Activated naive CD4-positive, alpha-beta T cell (primary cell): ENCODE measurements at places on chromosomes 5 and 9.

- no peak for DNase-seq
These were observed 69.8 kb downstream of the SLCO4C1 start for GRCh38 chr5:102226321-102226720.

GRCh38 chr5:127330116-127330515, 39.5 kb downstream of the MEGF10 start:
- no peak for DNase-seq

DNA sequence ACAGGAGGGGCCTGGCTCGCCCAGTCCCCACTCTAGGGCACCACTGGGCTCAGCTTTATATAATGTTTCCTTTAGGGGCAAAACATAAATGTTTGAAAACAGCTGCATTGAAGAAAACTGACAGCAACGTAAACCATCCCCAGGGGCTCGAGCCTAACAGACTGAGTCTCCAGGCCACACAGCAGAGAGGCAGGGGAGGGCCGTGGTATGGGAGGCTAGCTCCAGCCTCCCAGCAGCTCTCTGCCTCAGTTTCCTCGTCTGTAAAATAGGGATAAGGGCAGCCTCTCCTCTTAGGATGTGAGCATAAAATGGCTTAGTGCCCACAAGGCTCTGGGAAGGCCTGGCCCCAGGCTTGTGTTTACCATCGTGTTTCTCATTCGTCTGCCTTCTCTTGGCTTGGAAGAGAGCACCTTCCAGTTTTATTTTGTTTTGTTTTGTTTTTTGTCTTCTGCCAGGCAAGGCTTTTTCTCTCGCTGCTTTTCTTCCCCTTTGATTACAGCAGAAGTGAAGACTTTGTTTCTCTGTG, 2.7 kb downstream of the ANKRD33B start:
- DNase-seq: no peak

DNA sequence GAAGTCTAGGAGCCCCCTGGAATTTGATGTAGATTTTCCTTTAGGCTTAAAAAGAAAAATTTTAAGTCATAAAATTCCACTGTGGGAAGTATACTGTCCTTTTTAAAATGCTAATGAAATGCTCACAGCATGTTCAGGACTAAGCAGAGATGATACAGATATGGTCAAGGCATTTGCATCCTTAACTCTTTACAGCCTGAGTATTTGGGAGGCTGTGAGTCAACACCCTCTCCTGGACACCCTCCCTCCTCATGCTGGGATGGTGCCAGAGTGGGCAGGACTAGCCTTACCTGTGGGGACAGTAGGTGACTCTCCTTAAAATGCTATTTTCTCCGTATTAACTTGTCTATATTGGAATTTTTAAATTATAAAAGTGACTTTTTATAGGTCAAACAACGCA, 197.4 kb upstream of the ELL2 start:
- no peak for DNase-seq

DNA sequence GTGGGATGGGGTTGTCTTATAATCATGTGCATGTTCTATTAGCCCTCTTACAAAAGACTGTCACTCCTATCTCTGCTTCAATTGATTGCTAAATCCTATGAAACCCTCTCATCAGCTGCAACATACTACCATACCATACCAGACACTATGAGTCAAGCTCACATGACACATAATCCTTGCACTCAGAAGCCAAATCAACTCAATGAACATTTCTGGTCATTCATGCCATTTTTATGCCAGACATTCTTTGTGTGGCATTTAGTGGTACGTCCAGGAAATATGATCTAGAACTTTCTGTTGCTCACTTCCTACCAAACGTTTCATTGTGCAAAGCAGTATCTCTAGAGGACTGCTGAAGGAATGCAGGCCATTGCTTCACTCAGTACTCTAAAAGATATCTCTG, 159.2 kb upstream of the GNA14 start:
- no peak for DNase-seq

GRCh38 chr5:84253946-84254345, 130.7 kb downstream of the EDIL3 start:
- no peak for DNase-seq

DNA sequence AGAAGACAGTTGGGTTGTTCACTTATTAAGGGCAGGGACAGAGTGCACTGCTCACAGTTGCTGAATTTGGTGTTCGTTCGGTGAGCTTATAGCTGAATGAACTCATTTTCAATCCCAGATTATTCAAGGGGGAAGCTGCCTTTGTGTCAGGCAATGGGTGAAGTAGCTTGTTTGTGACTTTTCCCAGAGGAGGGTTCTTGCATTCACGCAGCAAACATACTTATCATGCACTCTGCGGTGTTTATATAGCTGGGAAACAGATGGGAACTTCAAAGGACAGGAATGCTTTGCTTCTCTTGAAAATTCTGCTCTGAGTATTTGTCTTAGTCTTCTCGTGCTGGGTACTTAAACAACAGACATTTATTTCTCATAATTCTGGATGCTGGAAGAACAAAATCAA, 64.7 kb upstream of the ABCA1 start:
- no peak for DNase-seq

- no peak for DNase-seq
These were observed 151.4 kb upstream of the RETREG1 start for GRCh38 chr5:16768184-16768583.

- DNase-seq: no peak
These were observed 324 bp downstream of the LPCAT1 start for GRCh38 chr5:1523480-1523792.

GRCh38 chr9:98652741-98653140, 56.0 kb downstream of the GABBR2 start:
- DNase-seq: no peak

DNA sequence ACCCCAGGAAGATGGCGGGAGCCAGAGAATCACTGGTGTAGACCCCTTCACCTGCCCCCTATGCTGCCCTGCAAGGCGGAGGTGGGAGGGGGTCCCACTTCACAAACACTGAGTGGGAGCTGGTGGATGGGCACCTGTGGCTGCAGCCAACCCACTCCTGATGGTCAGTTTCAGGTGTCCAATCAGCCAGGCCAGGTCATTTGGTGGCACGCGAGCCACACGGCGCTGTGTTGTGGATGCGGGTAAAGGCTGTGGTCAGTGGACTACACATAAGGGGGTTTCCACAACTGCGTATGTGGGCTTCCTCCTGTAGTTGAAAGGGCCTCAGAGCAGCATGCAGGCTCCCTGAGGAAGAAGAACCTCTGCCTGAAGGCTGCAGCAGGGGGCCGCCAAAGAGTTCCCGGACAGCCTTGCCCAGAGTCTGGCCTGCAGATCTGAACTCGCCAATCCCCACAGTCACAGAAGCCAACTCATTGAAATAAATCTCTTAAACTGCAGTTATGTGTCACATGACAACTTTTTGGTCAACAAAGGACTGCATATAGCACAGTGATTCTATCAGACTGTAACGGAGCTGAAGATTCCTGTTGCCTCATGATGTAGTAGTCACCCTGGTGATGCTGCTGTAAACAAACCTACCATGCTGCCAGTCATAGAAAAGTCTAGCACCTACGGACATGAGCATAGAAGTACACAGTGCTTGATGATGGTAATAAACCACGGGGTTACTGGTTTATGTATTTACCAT, 284.7 kb upstream of the IRX2 start:
- no peak for DNase-seq

- DNase-seq: no peak
These were observed 267.9 kb downstream of the COX7C start for GRCh38 chr5:86885489-86886230.

DNA sequence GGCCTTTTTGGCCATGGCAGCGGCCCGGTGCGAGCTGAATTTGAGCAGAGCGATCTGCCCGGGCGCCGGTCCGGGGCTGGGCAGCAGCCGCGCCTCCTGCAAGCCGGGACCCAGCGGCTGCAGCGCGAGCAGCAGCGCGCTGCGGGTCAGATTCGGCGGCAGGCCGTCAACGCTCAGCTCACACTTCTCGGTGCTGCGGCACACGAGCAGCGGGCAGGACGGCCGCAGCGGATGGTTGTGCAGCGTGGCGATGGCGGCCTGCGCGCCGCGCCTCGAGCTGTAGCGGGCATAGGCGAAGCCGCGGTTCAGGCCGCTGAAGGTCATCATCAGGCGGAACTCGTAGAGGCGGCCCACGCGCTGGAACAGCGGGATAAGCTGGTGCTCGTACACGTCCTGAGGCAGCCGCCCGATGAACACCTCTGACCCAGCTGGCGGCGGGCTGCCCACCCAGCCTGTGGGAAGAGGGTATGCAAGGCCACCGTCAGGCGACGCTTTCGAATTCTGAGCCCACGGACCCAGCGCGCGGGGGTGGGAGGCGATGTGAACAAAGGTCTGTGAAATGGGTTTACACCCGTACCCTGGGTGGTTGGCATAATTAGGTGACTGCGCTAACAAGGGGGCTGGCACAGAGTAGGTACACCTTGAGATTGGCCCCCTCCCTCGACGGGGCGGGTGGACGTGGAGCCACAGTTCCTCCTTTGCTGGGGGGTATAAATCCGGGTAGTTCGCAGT, 755 bp downstream of the DND1 start:
- no peak for DNase-seq

DNA sequence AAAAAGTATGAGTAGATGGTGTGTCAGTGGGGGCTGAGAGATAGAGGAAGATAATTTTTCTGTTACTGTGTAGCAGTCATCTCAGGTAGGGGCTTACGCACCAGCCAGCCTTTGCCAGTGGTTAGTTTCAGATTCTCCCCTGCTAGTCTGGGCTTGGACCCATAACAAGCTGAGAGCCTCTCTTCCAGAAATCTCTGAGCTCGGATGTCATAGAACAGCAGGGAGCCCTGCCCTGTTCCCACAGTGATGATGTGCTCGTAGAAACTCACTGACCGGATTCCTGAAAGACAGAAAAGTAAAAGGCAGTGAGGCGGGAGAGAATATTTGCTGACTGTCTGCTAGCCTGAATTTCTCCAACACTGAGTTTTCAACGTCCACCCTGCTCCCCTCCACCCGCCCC, 37.2 kb downstream of the DCAF12 start:
- no peak for DNase-seq

- no peak for DNase-seq
These were observed 207.6 kb upstream of the MSX2 start for GRCh38 chr5:174516741-174517140.

GRCh38 chr9:89969156-89969675, 364.4 kb downstream of the GADD45G start:
- DNase-seq: no peak

DNA sequence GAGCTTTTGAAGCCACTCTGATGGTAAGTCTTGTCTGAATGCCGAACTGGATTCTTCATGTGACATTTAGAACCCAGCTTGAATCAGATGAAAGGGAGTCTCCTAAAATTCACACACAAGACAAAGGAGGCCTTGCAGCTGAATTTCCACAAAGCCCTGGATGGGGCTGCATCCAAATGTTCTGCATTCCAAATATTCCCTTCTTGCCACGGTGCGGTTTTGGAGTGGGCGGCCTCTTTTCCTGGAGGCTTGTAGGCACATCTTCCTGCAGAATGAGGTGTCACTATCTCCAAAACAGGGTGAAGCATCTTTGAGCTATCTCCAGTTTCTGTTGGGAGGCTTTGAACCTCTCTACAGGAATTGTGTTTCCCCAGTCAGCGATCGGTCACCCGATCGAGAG, 342.7 kb downstream of the ARHGEF28 start:
- DNase-seq: no peak

DNA sequence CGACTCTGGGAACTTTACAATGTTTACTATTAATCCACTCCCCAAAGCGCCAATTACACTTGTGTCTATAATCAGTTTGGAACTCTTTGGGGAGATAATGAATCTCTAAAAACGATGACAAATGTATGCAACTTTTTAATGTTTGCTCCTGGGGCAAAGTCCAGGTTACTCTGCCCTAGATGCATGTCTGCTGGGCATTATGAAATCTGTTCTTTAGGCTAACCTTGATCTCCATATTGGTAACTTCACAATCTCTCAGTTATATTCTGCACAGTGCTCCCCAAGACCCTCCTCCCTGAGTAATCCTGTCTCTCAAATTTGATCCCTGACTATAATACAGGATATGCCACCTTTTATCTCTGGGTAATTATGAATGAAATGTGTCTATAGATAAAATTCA, 152.2 kb upstream of the TRPM3 start:
- no peak for DNase-seq

DNA sequence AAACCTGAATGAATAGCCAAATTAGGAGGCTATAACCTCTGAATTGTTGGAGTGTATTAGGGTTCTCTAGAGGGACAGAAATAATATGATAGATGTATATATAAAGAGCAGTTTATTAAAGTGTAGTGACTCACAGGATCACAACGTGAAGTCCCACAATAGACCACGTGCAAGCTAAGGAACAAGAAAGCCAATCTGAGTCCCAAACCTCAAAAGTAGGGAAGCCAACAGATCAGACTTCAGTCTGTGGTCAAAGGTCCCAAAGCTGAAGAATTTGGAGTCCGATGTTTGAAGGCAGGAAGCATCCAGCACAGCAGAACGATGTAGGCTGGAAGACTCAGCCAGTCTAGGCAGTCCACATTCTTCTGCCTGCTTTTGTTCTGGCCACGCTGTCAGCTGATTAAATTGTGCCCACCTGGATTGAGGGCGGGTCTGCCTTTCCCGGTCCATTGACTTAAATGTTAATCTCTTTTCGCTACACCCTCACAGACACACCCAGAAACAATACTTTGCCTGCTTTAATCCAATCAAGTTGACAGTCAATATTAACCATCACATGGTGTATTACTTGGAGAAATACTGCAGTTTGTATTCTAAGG, 550.6 kb downstream of the CDH10 start:
- DNase-seq: no peak

DNA sequence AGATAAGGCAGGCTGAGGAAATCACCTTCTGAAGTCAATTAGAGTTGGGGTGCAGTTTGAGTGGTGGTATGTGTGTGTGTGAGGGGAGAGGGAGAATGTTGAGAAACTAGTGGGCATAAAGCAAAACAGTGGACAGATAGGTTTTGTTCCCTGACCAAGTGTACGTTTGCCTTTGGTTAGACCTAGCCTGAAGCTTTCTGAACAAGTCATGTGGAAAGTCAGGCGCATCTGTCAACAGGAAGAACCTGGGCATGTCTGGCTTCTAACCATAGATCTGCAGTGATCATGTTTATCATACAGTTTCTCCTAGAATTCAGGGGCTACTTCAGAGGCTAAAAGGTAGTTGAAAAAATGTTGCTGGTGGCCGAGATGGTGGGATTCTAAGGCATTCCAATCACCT, 143.2 kb upstream of the PCA3 start:
- DNase-seq: no peak

GRCh38 chr9:85515021-85515420, 226.7 kb downstream of the AGTPBP1 start:
- no peak for DNase-seq

- no peak for DNase-seq
These were observed 60.4 kb upstream of the SMIM23 start for GRCh38 chr5:171725205-171725601.

GRCh38 chr9:29211580-29212396, 1638.5 kb upstream of the C9orf72 start:
- DNase-seq: no peak

GRCh38 chr9:81570083-81570482, 119.3 kb downstream of the TLE1 start:
- DNase-seq: no peak

DNA sequence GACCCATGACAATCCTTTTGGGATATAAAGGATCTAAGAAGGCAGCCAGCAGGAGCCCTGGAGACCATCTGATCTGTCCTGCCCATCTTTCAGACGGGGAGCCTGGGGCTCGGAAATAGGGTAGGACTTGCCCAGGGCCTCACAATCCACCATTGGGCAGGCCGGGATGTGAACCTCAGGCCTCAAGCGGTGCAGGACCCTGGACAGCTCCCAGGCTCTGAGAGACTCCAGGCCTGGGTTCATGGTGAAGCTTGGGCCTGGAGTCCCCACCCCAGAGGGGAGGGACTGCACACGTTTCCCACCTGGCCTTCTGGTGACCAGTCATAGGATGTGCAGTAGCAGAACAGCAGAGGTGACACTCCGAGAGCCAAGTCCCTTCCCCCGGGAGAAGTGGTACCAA, 36.6 kb upstream of the RAPGEF1 start:
- DNase-seq: no peak
